NCI-H2081 (cell line): ENCODE measurements at places on chromosomes 1 and 21.
A peak's percentile ranks its signal among the peaks of the same experiment; 100 is the strongest.

DNA sequence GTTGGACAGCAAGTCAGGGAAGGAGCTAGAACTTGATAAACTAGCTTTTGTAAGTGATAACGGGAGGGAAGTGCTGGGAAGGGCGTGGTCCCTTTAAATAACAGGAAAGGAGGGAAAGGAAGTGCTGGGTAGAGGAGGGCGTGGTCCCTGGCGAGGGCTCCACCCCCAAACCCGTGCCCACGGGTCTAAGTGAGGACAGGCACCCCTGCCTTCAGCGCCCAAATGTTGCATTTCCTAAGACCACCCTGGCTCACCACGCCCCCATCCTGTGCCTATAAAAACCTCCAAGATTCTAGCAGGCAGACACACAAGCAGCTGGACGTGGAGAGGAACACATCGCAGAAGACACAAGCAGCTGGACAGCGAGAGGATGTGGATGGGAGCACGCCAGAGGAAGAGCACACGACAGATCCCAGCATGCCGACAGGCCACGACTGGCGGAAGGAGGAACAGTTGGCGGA lies 58.5 kb downstream of the PALMD start:
- DNase-seq: no peak

- no peak for DNase-seq
Measured at GRCh38 chr21:28445141-28445830, 547.4 kb downstream of the LTN1 start.

GRCh38 chr1:245378311-245378722 lies 223.5 kb downstream of the KIF26B start:
- DNase-seq: no peak

DNA sequence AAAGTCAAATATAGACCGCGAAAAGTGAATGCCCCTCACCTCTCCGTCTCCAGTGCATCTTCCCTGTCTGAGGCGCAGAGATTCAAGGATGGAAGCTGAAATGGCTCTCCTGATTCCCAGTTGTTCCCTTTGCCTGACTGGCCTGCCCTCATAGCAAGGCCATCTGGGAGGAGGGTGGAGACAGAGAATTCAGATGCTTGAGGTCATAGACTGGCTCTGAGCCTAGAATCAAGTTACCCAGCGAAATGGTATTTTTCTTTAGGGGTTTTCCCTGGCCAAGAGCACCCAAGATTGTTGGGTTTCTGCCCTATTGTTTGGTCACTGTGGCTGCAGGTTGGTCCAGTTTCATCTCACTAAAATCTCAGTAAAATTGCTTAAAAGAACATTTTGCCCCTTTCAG lies 7.2 kb downstream of the METTL13 start:
- no peak for DNase-seq

- DNase-seq: no peak
Measured at GRCh38 chr1:221809091-221810029, 67.5 kb upstream of the DUSP10 start.

GRCh38 chr1:47840393-47841190 lies 156.6 kb downstream of the TRABD2B start:
- no peak for DNase-seq

DNA sequence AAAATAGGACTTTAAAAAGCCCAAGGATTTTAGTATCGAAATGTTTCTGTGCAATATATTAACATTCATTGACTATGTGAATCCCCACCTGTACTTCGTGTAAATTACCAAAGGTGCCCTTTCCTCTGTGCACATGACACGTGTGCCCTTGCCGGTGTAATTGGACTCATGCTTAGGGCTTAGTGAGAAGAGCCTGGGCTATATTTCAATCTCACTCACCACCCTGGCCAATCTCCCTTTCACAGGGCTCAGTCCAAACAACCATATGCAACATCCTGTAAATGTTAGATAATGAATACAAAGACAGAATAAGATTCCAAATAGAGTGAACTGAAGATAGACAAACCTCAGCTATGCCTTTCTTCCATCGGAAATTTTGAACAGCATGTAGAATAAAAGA lies 564.3 kb downstream of the USP25 start:
- DNase-seq: no peak

DNA sequence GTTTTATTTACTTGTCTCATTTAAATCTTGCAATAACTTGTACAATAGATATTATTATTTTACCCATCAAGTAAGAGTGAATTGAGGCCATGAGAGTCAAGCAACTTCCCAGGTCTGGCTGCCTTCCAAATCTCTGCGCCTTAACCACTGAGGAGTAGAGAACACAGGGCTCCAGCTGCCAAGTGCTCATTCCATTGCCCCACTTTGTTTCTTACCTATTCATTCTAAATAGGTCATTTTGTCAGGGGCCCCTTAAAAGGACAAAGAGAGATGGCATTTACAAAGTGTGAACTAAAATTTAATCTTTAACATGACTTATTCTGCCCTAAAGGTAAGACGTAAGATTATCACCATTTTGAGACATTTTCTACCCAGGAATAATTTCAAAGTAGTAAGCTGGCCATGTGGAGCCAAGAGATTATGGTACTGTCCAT lies 3.5 kb downstream of the PPP1R15B start:
- peak; percentile 6 for DNase-seq

- no peak for DNase-seq
Measured at GRCh38 chr1:65825741-65826140, 33.0 kb downstream of the PDE4B start.

DNA sequence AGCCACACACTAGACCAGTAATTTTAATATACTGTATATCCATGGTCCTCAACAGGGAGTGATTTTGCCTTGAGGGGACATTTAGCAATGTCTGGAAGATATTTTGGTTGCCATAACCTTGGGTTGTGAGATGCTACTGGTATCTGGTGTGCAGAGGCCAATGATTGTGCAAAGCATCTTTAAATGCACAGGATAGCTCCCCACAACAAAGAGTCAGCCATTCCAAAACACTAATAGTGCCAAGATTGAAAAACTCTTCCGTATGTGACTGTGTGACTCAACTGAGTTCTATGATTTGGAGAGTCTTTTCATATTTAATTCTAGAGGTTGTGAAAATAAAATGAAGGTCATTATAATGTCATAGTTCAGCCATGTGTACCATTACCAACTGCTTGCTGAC lies 141.4 kb upstream of the CACYBP start:
- DNase-seq: no peak
